ENCODE measurements at places on chromosomes 5 and 9.

DNA sequence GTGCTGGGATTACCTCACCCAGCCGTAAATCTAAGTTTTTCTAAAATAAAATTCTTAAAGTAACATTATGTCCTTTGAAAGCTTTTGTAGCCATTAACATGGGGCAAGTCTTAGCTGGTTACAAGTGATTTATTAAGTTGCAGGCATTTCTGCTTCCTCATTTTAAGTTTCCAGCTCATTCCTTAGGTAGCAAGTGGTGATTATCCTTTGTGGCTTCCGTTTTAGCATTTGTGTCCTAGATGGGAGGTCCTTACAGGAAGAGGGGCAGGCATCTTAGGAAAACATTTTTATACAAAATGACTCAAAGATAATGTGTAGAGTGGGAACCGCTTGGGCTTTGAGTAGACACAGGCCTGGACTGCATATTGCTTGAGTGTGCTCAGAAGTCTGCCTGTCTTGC is 35.0 kb upstream of the ROPN1L start:
- no peak for DNase-seq

DNA sequence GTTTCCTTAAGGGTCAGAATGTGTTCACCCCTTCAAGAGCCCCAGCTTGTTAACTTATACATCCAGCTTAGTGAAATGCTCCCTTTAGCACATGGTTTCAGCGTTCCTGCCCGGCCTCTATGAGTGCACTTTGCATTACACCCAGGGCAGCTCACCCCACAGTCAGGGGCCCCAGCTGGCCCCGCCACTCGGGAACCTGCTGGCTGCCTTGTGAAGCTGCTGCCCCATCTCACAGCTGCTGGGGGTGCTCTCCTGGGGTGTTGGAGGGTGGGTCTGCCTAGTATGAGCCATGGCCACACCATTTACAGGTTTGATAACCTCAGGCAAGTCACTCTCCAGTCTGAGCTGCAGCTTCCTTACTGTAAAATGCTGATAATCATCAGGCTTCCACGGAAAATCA is 32.2 kb downstream of the HRH2 start:
- no peak for DNase-seq

DNA sequence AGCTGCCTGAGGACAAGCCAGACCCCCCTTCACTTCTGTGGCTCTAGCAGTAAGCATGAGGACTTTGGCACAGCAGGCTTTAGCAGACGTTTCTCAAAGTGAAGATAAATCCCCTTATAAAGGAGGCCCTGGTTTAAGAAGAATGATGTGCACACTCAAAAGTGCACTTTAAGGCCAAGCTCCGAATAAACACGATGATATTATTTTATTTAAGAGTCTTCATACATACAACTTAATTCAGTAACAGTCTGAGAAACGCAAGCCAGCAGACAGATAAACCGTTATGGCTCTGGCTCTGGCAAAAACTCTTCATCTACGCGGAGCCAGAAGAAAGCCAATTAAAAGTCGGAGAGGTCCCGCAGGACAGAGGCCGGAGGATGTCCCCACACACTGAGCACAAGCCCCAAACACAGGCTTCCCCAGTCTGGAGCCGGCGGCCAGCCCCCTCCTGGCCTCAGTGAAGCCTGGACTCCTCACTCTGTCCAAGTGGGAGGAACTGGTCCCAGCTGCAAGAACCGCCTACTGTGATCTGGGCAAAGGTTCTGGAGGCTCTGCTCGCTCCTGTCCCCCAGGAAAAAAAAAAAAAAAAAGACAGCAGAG is 44.6 kb downstream of the ADAMTS2 start:
- DNase-seq, result no peak

DNA sequence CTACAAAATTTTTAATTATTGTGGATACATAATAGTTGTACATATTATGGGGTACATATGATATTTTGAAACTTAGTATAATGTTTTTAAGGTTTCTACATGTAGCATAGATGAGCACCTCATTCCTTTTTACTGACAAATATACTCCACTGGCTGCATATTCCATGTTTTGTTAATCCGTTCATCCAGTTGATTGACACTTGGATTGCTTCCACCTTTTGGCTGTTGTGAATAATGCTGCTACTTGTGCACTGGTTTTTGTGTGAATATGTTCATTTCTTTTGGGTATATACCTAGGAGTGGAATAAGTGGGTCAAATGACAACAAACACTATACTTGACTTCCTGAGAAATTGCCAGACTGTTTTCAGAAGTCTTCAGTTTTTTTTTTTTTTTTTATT is 2.8 kb upstream of the ENTREP1 start:
- no peak for DNase-seq

DNA sequence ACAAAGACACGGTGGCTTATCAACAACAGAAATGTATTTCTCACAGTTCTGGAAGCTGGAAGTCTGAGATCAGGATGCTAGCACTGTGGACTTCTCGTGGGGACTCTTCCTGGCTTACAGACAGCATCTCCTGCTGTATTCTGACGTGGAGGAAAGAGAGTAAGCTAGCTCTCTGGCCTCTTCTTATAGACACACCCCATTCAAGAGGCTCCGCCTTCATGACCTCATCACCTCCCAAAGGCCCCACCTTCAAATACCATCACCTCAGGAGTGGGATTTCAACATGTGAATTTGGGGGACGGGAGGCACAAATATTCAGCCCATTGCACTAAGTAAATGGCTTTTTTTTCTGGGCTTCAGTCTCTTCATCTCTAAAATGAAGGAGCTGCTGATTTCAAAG is 27.6 kb downstream of the KCNMB1 start:
- no peak for DNase-seq

GRCh38 chr9:133379153-133380086 is 3.3 kb downstream of the STKLD1 start:
- DNase-seq, result no peak

- DNase-seq, result no peak
Observed at GRCh38 chr5:154444556-154445421, 1.0 kb upstream of the SAP30L start.

DNA sequence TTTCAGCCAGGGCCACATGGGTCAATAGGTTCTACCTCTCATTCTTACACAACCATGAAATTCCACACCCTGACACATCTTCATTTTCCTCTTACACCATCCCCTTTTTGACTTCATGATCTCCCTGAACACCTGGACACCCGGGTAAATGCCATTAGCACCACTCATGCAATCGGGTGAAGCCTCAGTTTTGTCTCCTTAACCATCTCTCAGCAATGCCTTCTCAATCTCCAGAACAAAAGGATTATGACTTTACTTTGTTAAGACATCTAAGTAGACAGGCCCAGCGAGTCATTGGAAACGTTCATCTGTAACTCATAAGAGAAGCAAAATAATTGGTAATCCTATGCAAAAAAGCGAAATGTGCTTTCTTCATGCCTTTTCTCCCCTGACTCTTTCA is 49.9 kb downstream of the ADAMTS12 start:
- no peak for DNase-seq
